ENCODE measurements at places on chromosomes 3 and 15. TPM values are rescaled to one million over a fixed set of nuclear protein-coding genes. Genes with fewer than 3 reads are reported as not detected.

The IMPG2 gene
- 0.06 TPM for polyA plus RNA-seq

The ACTC1 gene
- polyA plus RNA-seq = 2.7 TPM

The SOX2 gene
- 0.33 TPM for polyA plus RNA-seq

The A4GNT gene
- polyA plus RNA-seq = not detected

The CD86 gene
- 0.85 TPM for polyA plus RNA-seq

The GOLGA8A gene
- 113 TPM for polyA plus RNA-seq

The PLA1A gene
- polyA plus RNA-seq = 2.2 TPM

Measured in ovary (tissue), 10 donors.